ENCODE measurements at places on chromosomes 6 and 20. TPM values are rescaled to one million over a fixed set of nuclear protein-coding genes. Genes with fewer than 3 reads are reported as not detected.

RIPOR3 gene
- not detected for total RNA-seq

MATN4 gene
- total RNA-seq = 0.14 TPM

- peak; percentile 45 for DNase-seq
These were observed 96.1 kb upstream of the RIN2 start for GRCh38 chr20:19661717-19662636.

DNA sequence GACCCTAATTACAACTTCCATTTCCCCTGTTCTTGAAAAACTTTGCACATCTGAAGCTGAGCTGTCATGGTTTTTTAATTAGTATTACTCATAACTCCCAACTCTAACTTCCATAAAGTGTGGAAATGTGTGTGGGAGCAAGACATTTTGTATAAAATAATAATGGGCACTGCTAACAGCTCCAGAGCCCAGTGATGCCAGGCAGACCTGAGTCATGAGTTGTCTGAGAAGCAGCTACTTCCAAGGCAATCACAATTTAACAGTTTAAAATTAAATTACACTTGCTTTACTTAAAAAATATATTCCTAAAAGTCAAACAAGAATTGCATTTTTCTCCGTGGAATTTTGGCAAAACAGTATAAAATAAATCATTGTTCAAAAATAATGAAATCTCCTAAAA, 6.4 kb downstream of the SLC2A12 start:
- DNase-seq = no peak

DNA sequence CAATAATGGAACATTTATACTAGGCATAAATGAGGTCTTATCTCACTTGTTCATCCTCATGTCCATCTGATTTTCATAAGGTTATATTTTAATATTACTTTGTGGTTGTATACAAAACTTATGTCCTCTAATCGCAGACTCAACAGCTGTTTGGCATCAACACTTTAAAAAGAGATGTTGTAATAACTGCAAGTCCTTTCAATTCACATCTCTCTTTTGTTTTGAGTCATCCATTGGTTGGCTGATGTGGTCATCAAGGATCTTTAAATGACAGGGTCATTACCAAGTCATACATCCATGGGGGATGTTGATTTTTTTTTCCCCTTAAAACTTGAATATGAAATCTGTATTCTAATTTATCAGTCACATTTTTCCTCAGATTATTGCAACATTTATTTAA, 299.4 kb upstream of the NRSN1 start:
- DNase-seq = no peak

DNA sequence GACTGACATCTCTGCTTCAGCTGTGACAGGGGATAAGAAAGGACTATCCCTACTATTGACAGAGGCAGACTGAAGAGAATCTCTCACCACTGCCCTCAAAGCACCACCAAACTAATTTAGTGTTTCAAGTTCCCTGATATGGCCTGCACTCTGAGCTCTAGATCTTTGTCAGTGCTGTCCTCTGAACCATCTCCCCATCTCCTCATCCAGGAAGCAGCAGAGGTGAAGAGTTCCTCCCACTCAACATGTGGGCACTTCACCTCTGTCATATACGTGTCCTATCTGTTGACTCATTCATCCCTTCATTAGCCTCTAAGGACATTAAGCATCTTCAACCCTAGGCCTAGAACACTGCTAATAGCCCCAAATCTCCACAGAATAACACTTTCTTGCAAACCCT, 14.1 kb downstream of the FAM210B start:
- no peak for DNase-seq

DNA sequence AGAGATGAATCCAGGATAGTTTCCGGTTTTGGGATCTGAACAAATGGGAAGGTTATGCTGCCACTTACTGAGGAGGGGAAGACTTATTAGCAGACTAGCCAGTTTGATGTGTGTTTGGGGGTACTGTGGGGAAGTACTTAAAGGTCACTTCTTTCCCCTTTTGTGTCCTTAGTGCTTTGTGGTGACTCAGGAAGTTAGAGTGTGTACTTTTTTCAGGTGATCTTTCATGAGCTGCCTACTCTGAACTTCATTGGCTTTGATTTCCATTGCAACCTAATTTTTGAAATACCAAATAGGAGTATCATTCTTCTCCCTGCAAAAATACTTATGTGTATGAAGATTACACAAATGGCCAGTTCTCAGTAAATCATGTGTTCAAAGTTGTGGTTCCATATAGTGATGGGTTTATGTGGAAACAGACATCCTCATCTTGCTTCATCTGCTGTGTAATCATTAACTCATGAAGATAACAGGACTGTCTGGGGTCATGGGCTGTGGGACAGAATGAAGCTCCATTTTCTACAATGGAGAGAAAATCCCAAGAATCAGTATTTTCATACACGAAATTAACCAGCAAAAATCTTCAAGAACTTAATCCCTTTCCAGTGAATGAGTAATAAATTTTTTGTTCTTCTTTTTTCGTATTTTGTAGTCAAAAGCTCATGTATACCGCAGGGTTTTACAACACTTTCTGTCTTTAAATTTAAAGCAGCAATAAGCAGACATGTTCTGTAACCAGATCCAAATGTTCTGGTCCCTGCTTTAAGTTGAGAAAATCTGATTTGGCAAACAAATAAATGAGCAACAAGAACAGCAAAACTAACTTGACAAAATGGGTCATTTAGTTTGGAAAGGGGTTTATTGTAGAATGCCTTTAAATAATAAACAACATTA, 272.2 kb upstream of the FLRT3 start:
- DNase-seq = no peak
